ENCODE measurements at places on chromosomes 16 and 17.
A peak's percentile ranks its signal among the peaks of the same experiment; 100 is the strongest.

DNA sequence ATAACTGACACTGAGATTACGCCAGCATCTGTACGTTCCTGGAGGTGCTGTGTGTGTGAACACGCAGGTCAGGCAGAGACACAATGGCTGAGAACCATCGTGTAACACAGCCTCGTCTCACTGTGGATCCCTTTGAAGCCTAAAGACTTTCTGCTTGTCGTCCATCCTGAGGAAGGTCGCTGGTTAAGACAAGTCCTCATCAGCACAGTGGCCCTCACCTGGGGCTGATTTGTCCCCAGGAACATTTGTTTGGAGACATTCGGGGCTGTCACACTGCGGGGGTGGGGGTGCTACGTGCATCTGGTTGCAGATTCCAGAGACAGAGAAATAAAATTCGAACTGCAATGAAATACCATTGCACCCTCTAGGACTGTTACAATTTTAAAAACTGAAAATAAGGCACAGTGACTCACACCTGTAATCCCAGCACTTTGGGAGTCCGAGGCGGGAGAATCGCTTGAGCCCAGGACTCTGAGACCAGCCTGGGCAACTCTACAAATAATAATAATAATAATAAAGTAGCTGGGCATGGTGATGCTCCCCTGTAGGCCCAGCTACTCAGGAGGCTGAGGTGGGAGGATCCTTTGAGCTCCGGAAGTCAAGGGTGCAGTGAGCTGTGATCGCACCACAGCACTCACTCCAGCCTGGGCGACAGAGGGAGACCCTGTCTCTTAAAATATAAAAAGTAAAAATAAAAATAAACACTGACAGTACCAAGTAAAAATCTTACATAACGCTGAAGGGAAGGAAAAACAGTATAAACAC, 112.0 kb upstream of the METRNL start:
- DNase-seq: no peak

DNA sequence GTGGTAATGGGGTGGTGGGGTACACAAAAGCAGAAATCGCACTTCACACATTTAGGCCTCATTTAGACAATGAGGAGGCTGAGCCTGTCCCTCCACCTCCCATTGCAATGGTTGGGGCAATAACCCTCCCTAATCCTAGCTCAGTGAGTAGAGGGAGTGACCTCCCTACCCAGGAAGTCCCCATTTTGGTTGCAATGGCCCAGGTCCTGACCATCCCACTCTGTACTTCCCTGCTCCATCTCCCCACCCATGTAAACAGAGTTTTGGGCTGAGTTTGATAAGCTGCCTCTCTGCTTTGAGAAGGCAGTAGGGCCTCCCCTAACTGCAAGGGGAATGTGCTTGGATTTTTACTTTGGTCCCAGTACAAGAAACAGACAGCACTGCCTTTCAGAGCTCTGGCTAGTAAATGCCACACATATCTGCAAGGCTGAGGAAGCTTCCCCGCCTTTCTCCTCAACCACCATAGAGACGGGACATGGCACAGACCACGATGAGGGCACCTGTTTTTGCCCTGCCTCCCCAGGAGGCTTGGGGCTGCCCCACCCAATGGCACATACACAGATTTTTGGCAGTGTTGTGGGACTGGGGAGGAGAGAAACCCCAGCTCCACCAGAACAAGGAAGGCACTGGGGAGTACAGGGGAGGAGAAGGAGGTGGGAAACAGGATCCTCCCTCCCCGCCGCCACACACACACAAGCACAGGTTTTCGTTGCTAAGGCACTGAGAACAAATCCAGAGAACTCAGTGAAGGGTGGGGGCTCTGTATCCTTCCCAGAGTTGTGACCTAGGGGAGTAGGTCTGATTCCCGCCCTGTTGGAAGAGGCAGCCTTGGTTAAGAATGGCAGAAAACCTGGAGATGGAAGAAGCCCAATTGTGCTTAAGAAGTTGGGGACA, 7.3 kb downstream of the VAT1 start:
- no peak for DNase-seq

GRCh38 chr17:27256225-27257030, 37.5 kb upstream of the WSB1 start:
- DNase-seq: no peak

DNA sequence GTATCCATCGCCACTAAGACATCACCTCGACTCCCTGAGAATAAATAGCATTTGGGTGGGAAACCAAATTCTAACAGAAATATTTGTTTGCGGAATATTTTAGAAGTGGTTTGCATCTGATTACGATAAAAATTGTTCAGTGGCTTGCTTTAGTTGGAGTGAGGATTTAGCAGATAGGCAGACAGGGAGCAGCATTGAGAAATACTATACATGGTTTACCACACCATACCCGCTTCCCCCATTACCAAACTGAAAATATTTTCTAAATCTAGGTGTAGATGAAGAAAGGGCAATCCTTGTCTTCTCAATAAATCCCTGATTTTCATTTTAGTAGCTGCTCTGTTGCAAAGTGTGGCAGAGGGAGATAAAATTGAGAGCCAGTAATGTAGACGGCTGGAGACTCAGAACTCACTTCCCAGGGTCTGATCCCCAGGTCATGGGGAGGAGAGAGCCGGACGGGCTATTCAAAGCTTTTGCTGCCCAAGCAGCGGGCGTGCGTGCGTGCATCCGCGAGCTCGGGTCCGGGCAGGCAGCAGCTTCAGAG, 808 bp upstream of the BAHCC1 start:
- no peak for DNase-seq

- DNase-seq: no peak
These were observed 21.1 kb downstream of the TMC6 start for GRCh38 chr17:78107457-78107856.

GRCh38 chr17:74249590-74250270, 24.3 kb upstream of the DNAI2 start:
- DNase-seq: no peak

DNA sequence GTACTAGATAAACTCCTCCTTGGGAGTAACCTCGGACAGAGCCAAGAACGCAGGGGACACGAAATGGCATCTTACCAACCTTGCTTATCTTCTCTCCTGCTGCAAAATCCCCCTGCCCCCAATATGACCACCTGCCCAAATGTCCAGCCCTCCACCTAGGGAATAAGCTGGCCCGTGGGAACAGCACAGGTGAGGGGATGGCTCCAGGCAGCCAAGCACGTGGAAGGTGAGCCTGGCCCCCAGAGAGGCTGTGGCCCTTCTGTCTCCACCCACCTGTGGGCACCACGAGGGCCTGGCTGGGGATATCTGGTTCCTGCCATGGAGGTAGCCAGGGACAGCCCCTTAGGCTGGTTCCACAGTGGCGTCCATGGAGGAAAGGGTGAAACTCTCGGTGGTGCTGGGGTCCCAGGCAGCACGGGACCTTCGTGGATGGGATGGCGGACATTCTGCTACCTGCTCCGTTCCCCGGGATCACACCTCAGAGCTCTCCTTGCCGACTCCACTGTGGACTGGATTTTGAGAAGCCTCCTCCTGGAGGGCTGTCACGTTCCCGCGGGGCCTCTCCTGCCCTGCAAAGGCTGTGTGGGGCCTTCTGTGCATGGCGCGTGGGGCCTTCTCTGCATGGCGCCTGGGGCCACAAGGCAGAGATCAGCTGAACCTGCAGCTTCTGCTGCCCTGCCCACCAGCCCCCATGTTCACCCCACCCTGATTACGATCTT, 388.5 kb upstream of the TNRC6C start:
- no peak for DNase-seq

DNA sequence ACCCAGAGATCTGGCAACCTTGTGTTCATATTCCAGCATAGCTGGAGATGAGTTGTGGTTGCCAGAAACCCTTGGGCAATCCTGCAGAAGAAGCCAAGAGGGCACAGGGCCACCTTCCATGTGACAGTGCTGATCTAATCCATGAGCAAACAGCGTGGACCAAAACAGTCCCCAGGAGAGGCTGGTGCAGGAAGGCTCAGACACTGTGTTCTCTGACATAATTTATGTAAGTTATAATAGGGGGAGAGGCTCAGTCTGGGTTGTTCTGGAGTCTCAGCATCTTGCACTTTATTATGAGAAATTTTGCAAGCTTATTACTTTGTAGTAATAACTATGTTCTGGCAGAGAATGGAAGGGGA, 273.9 kb downstream of the HAPSTR1 start:
- DNase-seq: no peak

DNA sequence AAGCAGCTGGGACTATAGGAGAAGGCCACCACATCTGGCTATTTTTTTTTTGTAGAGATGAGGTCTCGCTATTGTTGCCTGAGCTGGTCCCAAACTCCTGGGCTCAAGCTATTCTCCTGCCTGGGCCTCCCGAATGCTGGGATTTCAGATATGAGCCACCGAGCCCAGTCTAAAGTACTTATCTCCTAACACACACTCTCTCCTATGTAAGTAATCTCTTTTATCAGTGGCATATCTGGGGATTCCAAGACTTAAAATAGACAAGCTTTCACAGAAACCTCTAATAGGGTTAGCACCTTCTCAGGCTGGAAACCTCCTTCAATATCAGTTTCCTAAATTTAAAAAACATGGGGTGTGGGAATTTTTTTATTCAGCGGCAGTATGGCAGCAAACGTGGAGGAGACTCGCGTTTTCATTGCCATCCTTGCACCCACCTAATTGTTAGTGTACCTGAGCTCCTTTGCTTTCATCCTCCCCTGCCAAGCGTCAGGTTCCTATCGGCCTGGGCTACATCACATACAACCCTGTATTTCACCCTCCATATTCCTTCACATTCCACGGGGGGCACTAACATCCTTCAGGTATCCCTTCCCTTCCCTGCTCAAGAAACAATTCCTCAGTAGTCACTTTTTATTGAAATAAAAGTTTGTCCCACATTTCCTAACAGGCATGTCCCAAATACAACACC, 1.1 kb downstream of the EZH1 start:
- no peak for DNase-seq

- no peak for DNase-seq
These were observed 12.9 kb downstream of the TMEM98 start for GRCh38 chr17:32940706-32941390.

GRCh38 chr17:14741491-14741890, 440.6 kb downstream of the HS3ST3B1 start:
- no peak for DNase-seq

DNA sequence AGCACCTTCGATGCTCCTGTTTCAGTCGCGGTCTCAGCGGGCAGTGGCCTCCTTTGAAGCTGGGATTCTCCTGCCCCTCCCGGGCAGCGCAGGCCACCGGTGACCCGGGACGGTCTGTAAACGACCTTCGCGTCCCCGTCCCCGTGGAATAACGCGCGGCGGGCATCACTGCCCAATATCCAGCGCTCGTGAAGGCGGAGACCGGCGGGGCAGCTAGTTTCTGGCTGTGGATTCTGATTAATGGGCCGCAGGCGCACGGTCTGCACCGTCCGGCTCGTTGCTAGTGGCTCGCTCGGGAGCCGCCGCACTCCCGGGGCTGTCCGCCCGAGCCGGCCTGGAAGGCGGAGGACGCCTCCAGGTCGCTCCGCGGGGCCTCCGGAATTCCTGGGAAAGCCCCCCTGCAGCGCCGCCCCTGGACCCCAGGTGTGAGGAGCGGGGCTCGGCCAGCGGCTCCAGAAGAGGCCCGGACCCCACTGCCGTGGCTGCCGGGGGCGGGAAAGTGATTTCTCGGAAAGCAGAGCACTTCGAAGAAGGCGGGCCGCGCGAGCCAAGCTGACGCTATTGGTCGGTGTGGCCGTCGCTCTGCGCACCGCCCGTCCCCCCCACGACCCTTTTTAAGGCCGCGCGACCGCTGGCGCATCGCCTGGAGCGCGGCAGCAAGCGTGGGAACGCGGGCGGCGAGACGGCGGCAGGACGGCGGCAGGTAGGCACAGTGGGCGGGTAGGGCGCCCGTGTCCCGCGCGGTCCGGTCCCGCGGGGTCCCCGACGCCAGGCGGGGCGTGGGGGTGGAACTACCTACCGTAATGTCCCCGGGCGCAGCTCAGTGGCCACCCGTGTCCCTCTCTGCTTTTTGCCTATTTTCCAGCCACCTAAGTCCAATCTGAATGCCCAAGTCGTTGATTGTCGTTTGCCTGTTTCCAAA, at the start of gene IRF8:
Gene IRF8, plus strand, starts transcription at position 642 of the 922 bp plus-strand sequence. CDS start 3,854 bp downstream, outside the sequence.
- peak; percentile 32 for DNase-seq

DNA sequence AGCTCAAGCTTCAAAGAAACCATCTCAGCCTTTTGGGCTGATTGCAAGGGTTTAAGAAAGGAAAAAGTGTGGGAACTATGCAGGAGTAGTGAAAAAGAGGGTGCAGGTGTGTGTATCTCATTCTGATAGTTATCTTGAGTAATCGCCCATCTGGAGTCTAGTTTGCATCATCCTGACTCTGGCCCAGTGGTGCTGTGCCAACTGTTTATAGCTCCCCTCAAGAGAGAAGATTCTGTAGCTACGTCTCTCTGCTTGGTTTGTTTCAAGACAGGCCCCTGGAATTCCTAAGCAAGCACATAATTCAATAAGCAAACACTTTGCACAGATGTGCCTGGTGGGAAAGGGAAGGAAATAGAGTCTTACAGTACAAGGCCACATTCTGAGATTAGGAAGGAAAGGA, 144.4 kb downstream of the HAPSTR1 start:
- DNase-seq: no peak

DNA sequence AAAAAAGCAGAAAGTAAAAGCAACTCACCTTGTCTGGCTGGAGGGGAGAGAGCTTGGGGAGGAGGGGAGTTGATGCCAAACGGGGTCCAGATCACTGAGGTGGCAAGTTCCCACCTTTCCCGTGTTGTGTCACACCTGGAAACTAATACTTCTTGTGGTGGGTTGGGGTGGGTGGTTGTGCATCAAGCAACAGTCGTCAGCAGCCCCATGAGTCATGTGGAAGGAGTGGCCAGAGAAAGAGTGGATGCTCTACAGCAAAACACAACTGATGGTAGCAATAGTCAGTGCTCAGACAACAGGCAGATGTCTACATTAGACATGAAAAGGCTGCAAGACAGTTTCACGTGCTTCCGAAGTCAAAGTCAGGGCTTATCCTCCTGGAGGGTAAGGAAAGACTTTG, 35.4 kb downstream of the ARSG start:
- DNase-seq: no peak

DNA sequence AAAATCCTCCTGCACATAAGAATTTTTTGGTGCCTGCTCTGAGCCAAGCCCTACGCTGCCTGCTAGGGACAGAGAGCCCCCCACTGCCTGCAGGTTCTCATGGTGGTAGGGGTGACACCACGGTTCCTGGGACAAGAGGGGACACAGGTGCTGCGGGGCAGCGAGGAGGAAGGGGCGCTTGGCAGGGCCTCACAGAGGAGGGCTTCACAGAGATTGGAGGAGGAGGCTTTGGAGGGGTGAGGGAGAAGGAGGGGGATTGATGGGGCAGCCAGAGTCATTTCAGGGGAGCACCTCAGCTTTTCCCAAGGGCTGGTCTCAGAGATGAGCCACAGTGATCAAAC, 29.8 kb upstream of the GSG1L start:
- no peak for DNase-seq

- no peak for DNase-seq
These were observed 129.4 kb downstream of the TANGO6 start for GRCh38 chr16:68972720-68973119.

GRCh38 chr16:67530013-67530939, 1.6 kb downstream of the RIPOR1 start:
- no peak for DNase-seq

GRCh38 chr16:47047524-47048203, 74.2 kb upstream of the DNAJA2 start:
- no peak for DNase-seq

- no peak for DNase-seq
These were observed 590 bp downstream of the TMEM219 start for GRCh38 chr16:29962344-29962994.

GRCh38 chr17:39867084-39867879, 720 bp upstream of the ZPBP2 start:
- DNase-seq: peak; percentile 47

Measured in activated CD4-positive, CD25-positive, alpha-beta regulatory T cell treated with anti-CD3 and anti-CD28 coated beads, Interleukin-2, amount 50 U/mL, for 16 hours (primary cell).